ENCODE measurements at places on chromosomes 1 and 21.

GRCh38 chr1:115130786-115131185 is 41.5 kb upstream of the TSPAN2 start:
- no peaks in the 10 kb centered on the region for H3K27me3 ChIP-seq
- peaks cover 2% of the 10 kb centered on the region for H3K4me1 ChIP-seq
- no peak overlapping the region for H3K27ac ChIP-seq
- no peaks in the 10 kb centered on the region for H3K36me3 ChIP-seq
- DNase-seq = no peak

DNA sequence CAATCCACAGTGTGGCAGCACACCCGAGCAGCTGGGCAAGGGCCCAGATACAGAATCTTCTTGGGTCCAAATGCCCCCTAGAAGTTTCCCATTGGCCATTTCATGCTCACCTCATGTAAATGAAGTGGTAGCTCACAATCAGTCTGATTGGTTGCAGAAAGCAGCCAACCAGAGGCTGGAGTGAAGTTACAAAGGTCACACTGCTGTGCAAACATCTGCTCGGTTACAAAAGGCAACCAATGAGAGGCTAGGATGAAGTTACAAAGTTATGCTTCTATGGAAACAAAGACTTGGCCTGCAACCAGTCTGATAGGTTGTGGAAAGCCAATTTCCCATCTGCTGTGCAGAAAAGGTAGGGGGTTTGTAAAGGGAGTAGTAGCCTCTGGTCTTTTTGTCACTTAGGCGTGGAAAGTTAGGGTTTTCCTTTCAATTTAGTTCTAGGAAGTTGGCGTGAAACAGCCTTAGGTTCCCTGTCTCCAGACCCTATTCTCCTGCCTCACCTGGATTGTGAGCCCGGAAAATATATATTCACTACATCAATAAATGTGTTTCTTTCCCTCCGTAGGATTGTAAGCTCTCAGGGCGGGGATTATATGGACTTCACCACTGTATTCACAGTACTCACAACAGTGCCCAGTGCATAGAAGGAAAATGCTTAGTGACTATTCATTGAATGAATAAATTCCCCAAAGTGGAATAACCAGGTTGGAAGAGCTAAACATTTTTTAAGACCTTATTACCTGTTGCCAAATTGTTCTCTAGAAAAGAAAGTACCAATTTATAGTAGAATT is 91.9 kb downstream of the URB2 start:
- peaks cover 2% of the 10 kb centered on the region for H3K4me1 ChIP-seq
- no peak overlapping the region for H3K27ac ChIP-seq
- no peak for DNase-seq
- H3K36me3 ChIP-seq = no peaks in the 10 kb centered on the region

DNA sequence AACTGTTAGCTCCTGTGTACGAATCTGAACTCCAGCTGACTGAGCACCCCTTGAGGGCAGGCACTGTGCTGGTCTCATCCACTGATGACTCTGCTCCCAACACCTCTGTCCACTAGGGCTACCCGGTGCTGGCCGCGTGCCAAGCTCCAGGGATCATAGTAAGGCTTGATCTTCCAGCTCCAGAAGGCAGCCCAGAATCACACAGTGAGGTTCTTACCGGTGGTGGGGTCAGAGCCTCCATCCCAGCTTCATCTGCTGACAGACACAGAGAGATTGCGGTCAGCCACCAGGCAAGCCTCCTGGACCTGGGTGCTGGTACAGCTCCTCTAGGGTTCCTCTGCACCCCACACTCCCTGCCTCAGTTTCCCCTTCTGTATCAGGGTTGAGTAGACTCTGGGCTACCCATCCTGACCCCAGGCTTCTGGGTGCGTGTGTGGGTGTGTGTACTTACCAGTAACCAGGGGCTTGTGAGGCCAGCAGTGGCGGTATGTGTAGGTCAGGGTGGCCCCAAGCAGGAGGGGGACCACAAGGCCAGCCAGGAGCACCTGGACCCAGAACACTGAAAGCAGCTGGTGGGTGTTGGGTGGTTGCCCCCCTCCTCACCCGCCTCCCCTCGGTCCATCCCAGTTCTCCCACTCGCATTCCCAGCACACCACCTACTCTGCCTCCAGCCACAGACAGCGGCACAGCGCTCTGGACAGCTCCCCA is 3.4 kb downstream of the TNFRSF25 start:
- no peak overlapping the region for H3K4me3 ChIP-seq
- H3K4me1 ChIP-seq = peaks cover 3% of the 10 kb centered on the region
- H3K27me3 ChIP-seq = peaks cover 11% of the 10 kb centered on the region
- no peak for DNase-seq

DNA sequence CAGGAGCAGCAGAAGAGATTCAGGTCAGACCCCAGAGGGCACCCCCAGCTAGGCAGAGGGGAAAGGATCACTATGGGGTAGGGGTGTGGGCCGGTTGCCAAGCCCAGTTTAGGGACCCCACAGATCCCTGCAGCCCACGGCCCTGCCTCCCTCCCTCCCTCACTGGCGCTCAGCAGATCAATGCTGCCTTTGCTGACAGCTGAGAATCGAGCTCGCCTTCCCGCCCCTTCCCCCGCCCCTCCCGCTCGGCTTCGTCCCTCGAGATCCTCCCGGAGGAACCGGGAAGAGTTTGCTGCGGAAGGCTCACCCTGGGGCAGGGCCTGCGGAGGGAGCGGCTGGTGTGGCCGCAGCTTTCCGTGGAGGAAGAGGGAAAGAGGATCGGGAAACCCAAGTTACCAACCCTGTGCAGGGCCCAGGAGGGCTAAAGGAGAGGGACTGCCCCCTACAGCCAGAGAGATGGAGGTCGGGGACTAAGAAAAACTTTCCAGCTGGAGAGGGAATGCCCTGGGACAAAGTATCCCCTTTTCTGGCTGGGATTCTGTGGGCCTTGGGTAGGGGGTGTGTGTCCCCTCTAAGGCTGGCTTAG is 1.1 kb upstream of the KCNQ4 start:
- no peak for DNase-seq
- H3K27me3 ChIP-seq = no peaks in the 10 kb centered on the region
- no peak overlapping the region for H3K27ac ChIP-seq
- H3K36me3 ChIP-seq = no peaks in the 10 kb centered on the region
- H3K4me3 ChIP-seq = peak overlapping the region; percentile 47
- H3K4me1 ChIP-seq = peaks cover 20% of the 10 kb centered on the region

- no peaks in the 10 kb centered on the region for H3K36me3 ChIP-seq
- H3K27ac ChIP-seq = no peak overlapping the region
- H3K4me3 ChIP-seq = no peak overlapping the region
- H3K4me1 ChIP-seq = no peaks in the 10 kb centered on the region
- no peak for DNase-seq
- peaks cover 89% of the 10 kb centered on the region for H3K27me3 ChIP-seq
Measured at GRCh38 chr1:46512792-46513190, 23.2 kb downstream of the DMBX1 start.

- peaks cover 8% of the 10 kb centered on the region for H3K4me1 ChIP-seq
- H3K4me3 ChIP-seq = no peak overlapping the region
- no peaks in the 10 kb centered on the region for H3K36me3 ChIP-seq
- DNase-seq = no peak
- H3K27ac ChIP-seq = no peak overlapping the region
Measured at GRCh38 chr1:23401313-23401712, 23.2 kb downstream of the TCEA3 start.

- no peak for DNase-seq
- no peaks in the 10 kb centered on the region for H3K36me3 ChIP-seq
- no peak overlapping the region for H3K4me3 ChIP-seq
- no peak overlapping the region for H3K27ac ChIP-seq
- H3K4me1 ChIP-seq = peaks cover 12% of the 10 kb centered on the region
Measured at GRCh38 chr1:21623410-21623961, 45.7 kb downstream of the RAP1GAP start.

- H3K36me3 ChIP-seq = no peaks in the 10 kb centered on the region
- no peak overlapping the region for H3K4me3 ChIP-seq
- H3K27me3 ChIP-seq = no peaks in the 10 kb centered on the region
- no peak for DNase-seq
- H3K27ac ChIP-seq = no peak overlapping the region
- no peaks in the 10 kb centered on the region for H3K4me1 ChIP-seq
Measured at GRCh38 chr1:55823541-55824250, 608.5 kb upstream of the USP24 start.

GRCh38 chr1:176696109-176696508 is 233.1 kb downstream of the PAPPA2 start:
- H3K27ac ChIP-seq = no peak overlapping the region
- H3K4me3 ChIP-seq = no peak overlapping the region
- DNase-seq = no peak
- H3K27me3 ChIP-seq = no peaks in the 10 kb centered on the region
- no peaks in the 10 kb centered on the region for H3K36me3 ChIP-seq

- H3K4me3 ChIP-seq = no peak overlapping the region
- H3K27me3 ChIP-seq = no peaks in the 10 kb centered on the region
- peaks cover 3% of the 10 kb centered on the region for H3K4me1 ChIP-seq
- DNase-seq = no peak
- no peaks in the 10 kb centered on the region for H3K36me3 ChIP-seq
- no peak overlapping the region for H3K27ac ChIP-seq
Measured at GRCh38 chr1:229940684-229941083, 126.4 kb upstream of the GALNT2 start.

Measured in neuronal stem cell (in vitro differentiated cells).